Mucosa of gallbladder (tissue), 1 donor: ENCODE measurements at places on chromosomes 3 and 15. TPM values are rescaled to one million over a fixed set of nuclear protein-coding genes. Genes with fewer than 3 reads are reported as not detected.

- no peak for DNase-seq
These were observed 741.0 kb downstream of the MCTP2 start for GRCh38 chr15:94972314-94972713.

The SNTN gene
- total RNA-seq: not detected

The ANKDD1A gene
- total RNA-seq: 3.5 TPM

The SERINC4 gene
- total RNA-seq: 0.23 TPM

- DNase-seq: no peak
These were observed 55.6 kb upstream of the TBC1D23 start for GRCh38 chr3:100205171-100205570.

GRCh38 chr3:8764528-8764927 lies 4.9 kb downstream of the OXTR start:
- DNase-seq: no peak
